ENCODE measurements at places on chromosomes 12 and 14.

GRCh38 chr12:88185279-88185678 is 43.2 kb downstream of the TMTC3 start:
- DNase-seq: no peak

- no peak for DNase-seq
Observed at GRCh38 chr14:85534458-85535293, 4.7 kb downstream of the FLRT2 start.

DNA sequence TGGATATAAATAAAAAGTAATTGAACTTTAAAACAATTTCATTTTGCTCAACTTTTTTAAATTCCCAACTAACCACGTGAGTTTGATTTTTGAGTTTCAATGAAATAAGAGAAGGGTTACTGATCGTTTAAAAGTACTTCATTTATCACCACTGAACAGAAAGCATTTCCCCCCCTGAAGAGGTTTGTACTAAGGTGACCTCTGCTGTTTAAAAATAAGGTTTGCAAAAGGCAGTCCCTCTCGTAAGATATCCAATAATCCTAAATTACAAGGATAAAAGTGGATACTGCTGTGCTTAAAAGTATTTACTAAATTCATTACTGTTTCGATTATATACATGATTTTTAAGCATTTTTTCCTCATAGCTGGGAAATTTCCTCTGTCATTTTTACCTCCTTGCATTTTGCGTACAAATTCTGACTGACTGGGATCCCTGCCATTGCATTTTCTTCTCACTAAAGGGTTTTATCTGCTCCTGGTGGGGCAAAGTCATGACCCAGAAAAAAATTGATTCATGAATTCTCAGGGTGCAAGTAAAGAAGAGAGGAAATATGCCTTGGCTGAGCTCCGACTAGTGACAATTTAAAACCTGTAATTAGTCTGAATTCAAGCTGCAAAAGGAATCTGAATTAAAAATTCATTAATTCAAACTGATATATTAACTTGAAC is 463.8 kb downstream of the PRKD1 start:
- DNase-seq: no peak

GRCh38 chr14:43540948-43541347 is 966.1 kb downstream of the FSCB start:
- DNase-seq: no peak

DNA sequence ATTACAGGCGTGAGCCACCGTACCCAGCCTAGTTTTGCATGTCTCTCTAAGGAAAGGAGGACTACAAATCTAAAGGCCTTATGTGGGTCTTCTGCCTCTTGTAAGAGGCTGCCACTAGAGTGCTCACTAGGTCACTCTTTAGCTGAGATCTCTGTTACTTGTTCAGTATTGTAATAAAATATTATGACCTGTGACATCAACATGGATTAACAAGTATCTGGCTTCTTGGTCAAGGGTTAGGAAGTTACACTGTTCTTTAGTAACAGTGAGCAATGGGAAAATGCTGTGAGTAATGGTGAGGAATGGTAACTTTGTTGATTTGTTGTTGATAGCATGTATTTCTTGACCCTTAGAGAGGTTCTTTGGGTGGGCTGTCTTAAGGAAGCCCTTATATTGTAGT is 50.5 kb downstream of the ERC1 start:
- no peak for DNase-seq

DNA sequence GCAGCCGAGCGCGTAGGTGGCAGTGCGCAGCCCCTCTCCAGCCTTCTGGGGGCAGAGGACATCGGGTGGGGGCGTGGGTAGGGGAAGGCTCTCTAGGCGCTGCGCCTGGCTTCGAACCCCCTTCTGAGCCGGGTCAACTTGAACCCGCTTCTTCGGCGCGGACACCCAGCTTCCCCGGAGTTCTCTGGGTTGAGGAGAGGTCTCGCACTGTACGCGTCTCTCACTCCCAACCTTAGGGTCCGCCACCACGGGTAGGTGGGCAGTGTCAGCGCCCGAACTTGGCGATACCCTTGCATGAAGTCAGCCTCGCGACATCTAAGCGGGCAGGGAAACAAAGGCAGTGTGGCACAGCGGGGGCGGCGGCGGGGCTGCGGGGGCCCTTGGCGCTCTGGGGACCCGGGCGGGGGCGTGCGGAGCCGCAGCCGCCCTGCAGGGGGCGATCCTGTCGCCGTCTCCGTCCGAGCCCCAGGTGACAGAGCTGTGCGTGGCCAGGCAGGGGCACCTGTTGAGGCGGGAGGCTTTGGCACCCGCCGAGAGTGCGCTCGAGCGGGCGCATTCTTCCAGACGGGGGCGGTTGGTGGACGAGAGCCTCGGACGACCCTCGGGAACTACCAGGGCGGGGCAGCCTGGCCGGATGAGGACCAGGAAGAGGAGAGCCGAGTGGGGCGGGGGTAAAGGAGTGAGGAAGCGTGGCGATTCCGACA is 1.1 kb downstream of the GALNT16 start:
- peak; percentile 50 for DNase-seq

GRCh38 chr12:105698075-105698474 is 367.6 kb downstream of the C12orf75 start:
- DNase-seq: no peak

GRCh38 chr14:72518809-72519377 is 375.0 kb downstream of the DPF3 start:
- peak; percentile 78 for DNase-seq

GRCh38 chr14:32142341-32142740 is 59.5 kb upstream of the RNU6-7 start:
- DNase-seq: no peak

DNA sequence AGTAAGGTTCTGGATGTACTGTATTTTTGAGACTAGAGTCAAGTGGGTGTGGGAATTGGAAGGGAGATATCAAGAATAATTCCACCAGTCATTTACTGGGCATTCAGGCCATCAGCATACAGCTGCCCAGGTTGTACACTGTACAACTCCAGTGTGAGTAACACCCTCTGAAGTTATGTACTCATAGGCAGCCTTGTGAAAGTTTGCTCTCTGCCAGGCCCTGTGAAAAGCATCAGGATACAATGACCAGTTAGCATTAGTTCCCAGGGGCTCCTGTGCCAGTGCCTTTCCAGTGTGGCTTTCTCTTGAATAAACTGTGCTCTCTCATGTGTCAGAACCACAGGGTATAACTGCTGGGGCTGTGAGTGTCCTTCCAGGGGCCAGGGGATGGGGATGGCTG is 89.7 kb downstream of the LGMN start:
- DNase-seq: no peak

GRCh38 chr12:87344699-87345098 is 684.5 kb downstream of the C12orf50 start:
- DNase-seq: no peak

DNA sequence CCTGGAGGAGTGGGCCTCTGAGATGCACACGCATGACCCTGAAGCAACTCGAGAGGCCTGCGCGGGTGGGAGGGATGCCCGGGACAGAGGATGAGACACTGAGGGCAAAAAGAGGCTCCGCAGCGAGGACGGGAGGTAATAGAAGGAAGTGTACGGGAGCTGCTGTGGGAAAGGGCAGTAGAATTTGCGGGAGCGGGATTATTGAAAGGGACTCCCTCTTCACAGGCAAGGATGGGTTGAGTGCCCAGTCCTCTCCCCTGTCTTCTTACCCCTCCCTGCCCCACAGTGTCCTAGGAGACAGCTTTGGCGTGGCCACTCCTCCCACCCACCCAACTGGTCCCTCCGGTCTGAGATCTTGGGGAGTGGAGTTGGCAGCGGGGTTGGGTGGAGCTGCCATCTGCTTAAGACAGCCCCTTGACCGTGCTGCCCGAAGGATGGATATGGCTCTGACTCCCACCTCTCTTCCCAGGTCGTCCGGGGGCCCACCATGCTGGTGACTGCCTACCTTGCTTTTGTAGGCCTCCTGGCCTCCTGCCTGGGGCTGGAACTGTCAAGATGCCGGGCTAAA is 15.7 kb upstream of the ESPL1 start:
- DNase-seq: no peak

GRCh38 chr12:113900716-113901115 is 65.4 kb downstream of the RBM19 start:
- DNase-seq: no peak

- no peak for DNase-seq
Observed at GRCh38 chr12:52990206-52990605, 16.1 kb upstream of the EIF4B start.

- no peak for DNase-seq
Observed at GRCh38 chr14:50475460-50475859, 56.9 kb downstream of the MAP4K5 start.

- no peak for DNase-seq
Observed at GRCh38 chr12:82973592-82973991, 286.9 kb downstream of the TMTC2 start.

- DNase-seq: peak; percentile 43
Observed at GRCh38 chr12:45388545-45388944, 172.7 kb downstream of the ANO6 start.

DNA sequence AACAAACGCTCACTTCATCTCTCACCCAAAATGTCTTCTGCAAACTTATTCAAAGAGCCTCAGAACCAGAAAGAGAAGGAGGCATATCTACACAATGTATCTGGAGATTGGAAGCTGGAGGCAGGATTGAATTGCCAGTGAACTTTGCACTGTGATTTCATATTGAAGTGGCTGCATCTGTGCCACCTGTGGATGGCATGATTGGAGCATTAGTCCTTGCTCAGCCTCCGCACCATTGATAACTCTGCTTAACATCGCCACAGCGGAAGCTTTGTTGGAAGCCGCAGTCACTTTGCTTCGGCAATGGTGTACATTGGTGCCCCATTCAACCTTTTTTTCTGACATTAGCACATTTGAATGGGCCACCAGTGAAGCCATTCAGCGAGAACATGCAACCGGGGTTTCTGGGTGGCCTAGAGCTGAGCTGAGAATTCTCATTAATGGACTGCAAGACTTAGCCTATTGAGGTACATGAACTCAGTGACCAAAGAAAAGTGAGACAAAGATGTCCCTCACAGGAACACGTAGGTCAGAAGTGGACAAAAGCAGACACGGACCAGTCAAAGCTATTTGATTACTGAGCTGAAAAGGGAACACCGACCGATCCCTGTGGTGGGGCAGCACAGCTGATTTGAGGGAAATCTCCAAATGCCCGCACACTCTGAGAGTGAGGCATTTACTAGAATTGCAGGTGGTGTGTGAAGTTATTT is 130.4 kb downstream of the BRMS1L start:
- DNase-seq: no peak

GRCh38 chr12:25725931-25726330 is 172.8 kb upstream of the LMNTD1 start:
- no peak for DNase-seq

GRCh38 chr14:95196268-95196667 is 38.9 kb upstream of the DICER1 start:
- DNase-seq: peak; percentile 76

DNA sequence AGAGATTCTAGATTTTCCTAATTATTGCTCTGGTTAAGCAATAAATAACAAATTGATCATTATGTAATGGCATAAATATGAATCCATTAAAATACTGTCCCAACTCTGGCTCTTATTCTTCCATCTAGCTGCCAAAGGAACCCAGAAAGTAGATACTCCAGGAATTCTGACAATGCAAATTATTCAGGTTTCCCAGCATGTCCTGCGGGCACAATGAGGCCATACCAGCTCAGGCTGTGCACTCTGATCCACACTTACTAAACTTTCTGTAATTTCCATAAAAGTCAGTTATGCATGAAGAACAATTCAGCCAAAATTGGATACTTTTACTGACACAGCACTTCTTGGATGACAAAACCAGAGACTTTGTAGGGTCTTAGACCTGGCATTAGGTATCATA is 576.3 kb downstream of the KCNH5 start:
- no peak for DNase-seq

DNA sequence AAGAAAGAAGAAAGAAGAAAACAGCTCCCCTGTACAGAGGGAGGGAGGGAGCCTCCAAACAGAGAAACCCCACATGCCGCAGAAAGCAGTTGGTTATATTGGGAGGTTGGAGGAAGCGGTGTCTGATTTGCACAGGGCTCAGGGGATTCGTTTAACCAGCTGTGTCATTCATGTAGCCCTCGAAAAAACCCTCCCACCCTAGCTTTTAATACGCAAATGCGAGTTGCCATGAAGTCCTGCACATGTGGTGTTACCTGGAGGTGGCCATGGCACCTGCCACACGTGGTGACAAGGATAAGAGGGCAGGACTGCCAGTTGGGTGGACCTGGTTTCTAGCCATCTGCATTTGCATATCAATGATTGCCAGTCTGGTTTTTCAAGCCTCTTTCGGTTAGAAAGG is 40.9 kb downstream of the TMEM30B start:
- DNase-seq: no peak

GRCh38 chr14:73049428-73049827 is 8.9 kb upstream of the RBM25 start:
- DNase-seq: no peak

DNA sequence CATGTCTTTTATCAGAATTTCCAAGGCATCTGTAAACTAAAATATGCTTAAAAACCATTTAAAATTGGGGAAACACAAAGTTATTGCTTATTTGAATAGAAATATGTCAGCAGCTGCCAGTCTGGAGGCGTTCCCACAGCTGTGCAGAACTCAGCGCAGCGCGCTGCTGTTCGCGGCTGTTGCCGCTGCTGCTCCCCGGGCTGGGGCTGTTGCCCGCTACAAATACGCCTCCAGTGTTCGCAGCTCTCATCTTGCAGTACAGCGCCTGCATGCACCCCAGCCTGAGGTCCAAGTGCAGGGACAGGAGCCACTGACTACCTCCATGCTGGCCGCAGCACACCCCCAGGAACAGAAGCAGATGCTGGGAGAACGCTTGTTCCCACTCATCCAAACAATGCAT is 216.2 kb downstream of the SLC16A7 start:
- no peak for DNase-seq

GRCh38 chr12:132245521-132246101 is 83.8 kb downstream of the GALNT9 start:
- no peak for DNase-seq

DNA sequence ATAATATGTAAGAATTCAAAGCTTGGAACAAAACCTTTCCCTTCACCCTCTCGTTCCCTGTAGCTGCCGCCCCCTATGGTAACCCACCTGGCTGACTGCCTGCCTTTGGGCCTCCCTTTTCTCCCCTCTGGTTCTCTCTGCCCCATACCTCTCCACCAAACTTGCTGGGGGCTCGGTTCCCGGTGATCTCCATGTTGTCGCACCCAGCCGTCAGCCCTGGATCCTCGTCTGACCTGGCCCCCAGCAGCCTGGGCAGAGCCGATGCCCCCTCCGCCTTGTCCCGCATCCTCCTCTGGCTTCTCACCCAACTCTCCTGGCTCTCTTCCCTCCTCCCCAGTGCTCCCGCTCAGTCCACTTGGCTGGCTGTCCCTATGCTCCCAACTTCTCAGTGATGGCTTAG is 4.5 kb downstream of the CYP46A1 start:
- DNase-seq: no peak

GRCh38 chr12:96044943-96045290 is 9.5 kb upstream of the LTA4H start:
- no peak for DNase-seq

- DNase-seq: no peak
Observed at GRCh38 chr14:105142651-105143450, 25.7 kb downstream of the JAG2 start.

- DNase-seq: no peak
Observed at GRCh38 chr14:71751264-71751663, 181.0 kb upstream of the RGS6 start.

DNA sequence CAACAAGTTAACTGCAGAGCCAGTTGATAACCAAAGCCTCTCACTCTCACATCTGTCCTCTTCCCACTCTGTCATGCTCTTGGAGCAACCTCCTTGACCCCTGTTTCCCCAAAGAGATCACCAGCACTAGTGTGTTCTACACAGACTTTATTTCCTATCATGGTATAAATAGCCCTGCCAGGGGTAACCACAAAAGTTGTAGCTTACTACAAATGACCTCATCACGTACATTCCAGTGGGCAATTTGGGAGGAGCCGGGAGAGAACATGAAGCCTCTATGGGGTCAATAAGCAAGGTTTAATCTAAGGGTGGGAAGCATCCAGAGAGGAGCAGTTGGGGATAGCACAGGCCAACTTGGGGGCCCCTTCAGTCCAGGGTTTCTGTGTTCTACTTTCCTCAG is 186.5 kb downstream of the KCNA5 start:
- DNase-seq: no peak
